ENCODE measurements at places on chromosomes 13 and 19. TPM values are rescaled to one million over a fixed set of nuclear protein-coding genes. Genes with fewer than 3 reads are reported as not detected.

Gene COQ8B
- polyA plus RNA-seq, result 22.7 TPM

GRCh38 chr19:14672188-14672872, 2.3 kb downstream of the ADGRE3 start:
- DNase-seq, result no peak

DNA sequence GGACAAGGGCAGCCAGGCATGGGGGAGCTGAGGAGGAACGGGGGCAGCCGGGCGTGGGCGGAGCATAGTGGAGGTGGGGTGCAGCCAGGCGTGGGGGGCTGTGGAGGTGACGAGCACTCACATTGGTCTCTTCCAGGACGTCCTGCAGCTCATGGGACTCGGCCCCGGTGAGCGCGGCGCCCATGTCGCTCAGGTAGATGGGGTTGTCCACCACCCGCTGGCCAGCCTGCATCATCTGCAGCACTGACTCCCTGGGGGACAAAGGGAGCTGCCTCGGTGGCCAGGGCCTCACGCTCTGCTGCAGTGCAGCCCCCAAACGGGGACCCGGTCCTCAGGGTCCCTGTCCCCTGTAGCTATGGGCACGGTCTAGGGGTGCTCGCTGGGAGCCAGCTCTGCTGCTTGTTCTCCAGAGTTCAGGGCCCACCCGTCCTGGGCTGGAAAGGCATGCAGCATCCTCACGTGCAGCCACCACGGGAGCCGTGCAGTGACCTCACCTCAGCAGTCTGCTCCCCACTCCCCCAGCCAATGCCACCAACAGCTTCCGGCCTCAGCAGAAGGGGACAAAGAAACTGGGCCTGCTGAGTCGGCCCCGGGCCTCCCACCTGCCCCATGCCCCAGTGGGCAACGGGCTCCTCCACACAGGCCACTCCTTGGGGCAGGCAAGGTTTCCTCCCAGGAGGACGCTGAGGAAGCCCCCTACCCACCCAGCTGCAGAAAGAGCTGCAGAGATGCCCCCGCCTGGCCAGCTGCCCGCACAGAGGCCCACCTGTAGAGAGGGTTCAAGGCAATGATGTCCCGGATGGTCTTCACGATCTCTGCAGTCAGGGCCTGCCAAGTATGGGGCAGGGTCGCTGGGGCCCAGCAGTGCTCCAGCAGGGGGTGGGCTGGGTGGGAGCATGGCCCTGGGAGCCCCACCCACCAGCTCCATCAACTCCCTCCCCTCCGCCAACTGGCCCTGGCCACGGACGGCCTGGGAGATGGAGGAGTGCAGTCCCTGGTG, 12.1 kb downstream of the LONP1 start:
- DNase-seq, result no peak

DNA sequence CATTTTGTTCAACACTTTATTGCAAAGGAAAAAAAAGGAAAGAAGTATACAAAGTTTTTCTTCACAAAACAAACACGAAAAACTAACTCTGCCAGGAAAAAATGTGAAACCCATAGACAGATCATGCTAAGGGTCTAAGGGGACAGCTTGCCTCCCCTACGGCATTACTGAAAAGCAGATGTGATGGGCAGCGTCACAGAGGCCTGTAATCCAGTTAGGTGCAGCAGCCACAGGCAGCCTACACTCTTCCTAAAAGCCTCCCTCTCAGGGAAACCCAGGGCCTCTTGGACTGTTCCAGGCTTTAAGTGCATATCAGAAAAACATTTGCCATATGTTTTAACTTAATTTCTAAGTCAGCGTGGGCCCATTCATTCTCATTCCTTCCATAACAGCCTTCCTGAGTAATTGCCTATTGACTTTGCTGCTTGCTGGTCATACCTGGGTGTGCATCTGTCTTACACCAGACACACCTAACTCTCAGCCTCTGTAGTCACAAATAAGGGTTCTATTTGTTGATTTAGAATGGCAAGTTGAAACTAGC, 135.7 kb upstream of the SERP2 start:
- peak; percentile 49 for DNase-seq

GRCh38 chr19:41355802-41356201, 2.1 kb upstream of the TGFB1 start:
- no peak for DNase-seq

Gene SGCG
- polyA plus RNA-seq, result 0.29 TPM

Data from BJ (cell line).